ENCODE measurements at places on chromosomes 5 and 9. TPM values are rescaled to one million over a fixed set of nuclear protein-coding genes. Genes with fewer than 3 reads are reported as not detected.

Gene NTRK2
- total RNA-seq, result not detected

Gene TRIM36
- not detected for total RNA-seq

Gene TMEM174
- not detected for total RNA-seq

Gene IL13
- not detected for total RNA-seq

Gene PCSK1
- not detected for total RNA-seq

Gene PALM2AKAP2
- not detected for total RNA-seq

Gene WNT8A
- total RNA-seq, result not detected

Gene PAEP
- total RNA-seq, result not detected

Gene GHR
- not detected for total RNA-seq

Gene HAND1
- not detected for total RNA-seq

Gene POU5F2
- total RNA-seq, result 0.56 TPM

Gene AIF1L
- not detected for total RNA-seq

Gene GFI1B
- not detected for total RNA-seq

Gene PRKAA1
- total RNA-seq, result 114 TPM

Gene SPINK13
- not detected for total RNA-seq

Gene C5orf24
- total RNA-seq, result 29.9 TPM

Gene PGM5
- not detected for total RNA-seq

Gene SLC45A2
- total RNA-seq, result not detected

Gene LEAP2
- total RNA-seq, result 0.27 TPM

Gene FBXW11
- 28.8 TPM for total RNA-seq

Gene TRPM6
- not detected for total RNA-seq

Gene FNIP1
- 29.4 TPM for total RNA-seq

Gene PCDHB2
- not detected for total RNA-seq

Gene UHRF2
- 159 TPM for total RNA-seq
